ENCODE measurements at places on chromosomes 4 and X.
A peak's percentile ranks its signal among the peaks of the same experiment; 100 is the strongest.

GRCh38 chr4:121484633-121485032 lies 103.8 kb upstream of the QRFPR start:
- H3K27me3 ChIP-seq: peaks cover 45% of the 10 kb centered on the region
- peaks cover 3% of the 10 kb centered on the region for H3K36me3 ChIP-seq
- H3K4me1 ChIP-seq: no peaks in the 10 kb centered on the region
- H3K27ac ChIP-seq: no peak overlapping the region
- DNase-seq: no peak

DNA sequence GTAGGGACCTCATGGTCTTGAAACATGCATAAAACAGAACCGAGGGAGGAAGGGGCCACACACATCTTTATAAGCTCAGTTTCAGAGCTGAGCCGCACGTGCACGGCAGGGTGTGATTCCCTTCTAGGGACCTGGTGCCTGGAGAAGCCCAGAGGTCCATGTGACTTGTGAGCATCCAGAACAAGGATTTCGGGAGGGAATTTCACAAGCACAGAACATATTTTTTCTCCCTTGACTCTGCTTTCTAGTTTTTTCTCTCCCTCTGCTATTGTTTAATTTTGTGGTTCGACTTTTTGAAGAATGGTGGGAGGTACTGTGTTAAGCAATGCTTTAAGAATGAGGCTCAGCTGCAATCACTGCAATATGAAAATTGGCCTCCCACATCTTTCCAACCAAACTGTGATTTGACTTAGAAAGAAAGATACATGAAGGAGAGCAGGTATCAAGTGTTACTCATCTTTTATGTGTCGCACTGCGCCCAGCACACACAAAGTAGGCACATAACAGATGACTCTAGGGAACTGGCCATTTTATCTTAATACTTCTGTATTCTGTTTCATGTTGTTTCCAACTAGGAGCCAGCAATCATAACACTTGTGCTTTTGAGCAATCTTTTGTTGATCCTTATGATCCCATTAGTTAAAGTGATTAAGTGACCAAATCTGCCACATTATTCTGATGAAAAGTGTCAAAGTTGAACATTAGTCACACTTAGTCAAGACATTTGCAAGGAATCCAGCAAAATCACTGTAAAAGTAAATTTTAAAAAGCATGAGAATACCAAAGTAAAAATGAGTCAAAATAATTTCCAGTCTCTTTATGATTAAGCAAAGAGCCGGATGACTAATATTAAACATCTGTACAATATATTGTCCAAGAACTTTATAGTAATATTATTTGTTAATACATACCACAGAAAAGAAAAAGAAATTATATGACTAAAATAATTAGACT lies 86.4 kb downstream of the SHISA3 start:
- DNase-seq: no peak
- H3K4me1 ChIP-seq: peaks cover 16% of the 10 kb centered on the region
- H3K27me3 ChIP-seq: no peaks in the 10 kb centered on the region
- peaks cover 20% of the 10 kb centered on the region for H3K36me3 ChIP-seq
- H3K27ac ChIP-seq: peak overlapping the region; percentile 42

- H3K36me3 ChIP-seq: peaks cover 19% of the 10 kb centered on the region
- H3K4me3 ChIP-seq: no peak overlapping the region
- H3K27me3 ChIP-seq: no peaks in the 10 kb centered on the region
Observed at GRCh38 chr4:38314663-38315062, 349.3 kb upstream of the KLF3 start.

DNA sequence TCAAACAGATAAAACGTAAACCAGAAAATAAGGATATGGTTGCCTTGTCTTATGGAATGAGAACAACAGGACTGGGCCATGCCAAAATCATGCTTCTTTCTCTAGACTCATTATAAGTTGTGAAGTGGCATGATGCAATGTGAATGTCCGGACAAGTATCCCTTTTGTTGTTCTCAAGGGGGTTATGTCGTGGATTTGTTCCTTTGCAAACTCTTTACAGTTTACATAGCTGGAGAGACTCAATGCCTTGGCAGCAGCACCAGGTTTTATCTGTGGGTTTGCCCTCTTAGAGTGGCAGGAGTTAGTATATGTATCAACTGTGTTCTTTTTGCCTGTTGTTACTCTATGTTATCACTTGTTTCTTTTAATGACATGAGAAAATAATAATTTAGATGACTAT lies 41.4 kb downstream of the SPRY1 start:
- peaks cover 3% of the 10 kb centered on the region for H3K36me3 ChIP-seq
- no peak overlapping the region for H3K4me3 ChIP-seq
- no peaks in the 10 kb centered on the region for H3K4me1 ChIP-seq

DNA sequence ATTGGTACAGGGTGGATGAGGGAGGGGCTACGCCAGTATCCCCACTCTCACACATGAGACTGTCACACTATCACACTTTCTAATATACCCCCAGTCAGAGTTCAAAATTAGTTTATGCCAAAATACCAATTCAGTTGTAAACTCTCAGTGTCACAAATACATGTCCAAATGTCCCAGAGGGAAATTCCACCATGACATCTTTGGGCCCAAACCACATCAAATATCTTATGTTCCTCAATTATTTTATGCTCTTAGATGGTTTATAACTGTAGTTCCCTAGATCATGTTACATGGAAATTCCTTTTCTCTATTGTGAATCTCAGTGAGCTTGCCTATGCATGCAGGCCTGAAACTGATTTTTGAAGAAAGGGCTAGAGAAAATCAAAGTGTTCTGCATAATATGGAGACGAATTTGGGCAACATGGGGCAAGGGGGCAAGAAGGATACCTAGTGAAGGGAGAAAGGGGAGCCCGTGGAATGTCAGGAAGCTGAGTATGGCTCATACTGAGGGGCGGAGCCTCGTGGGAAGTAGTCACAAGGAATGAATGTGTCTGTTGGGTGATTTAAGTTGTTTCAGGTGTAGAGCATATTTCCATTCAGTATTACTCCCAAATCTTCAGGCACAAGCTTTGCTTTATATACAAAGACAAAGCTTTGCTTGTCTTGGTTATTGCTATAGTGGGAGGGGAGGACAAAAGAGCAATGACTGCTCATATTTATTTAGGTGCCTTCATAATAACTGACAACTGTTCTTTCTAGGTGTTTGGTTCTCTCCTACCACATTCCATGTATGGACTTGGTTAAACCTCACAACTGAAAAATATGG lies 40.8 kb downstream of the CLNK start:
- peaks cover 7% of the 10 kb centered on the region for H3K27me3 ChIP-seq
- no peaks in the 10 kb centered on the region for H3K4me1 ChIP-seq
- H3K4me3 ChIP-seq: no peak overlapping the region
- no peak overlapping the region for H3K27ac ChIP-seq
- no peaks in the 10 kb centered on the region for H3K36me3 ChIP-seq
- DNase-seq: no peak

- peaks cover 26% of the 10 kb centered on the region for H3K36me3 ChIP-seq
- H3K27me3 ChIP-seq: no peaks in the 10 kb centered on the region
- DNase-seq: peak; percentile 54
- peak overlapping the region; percentile 92 for H3K27ac ChIP-seq
- H3K4me1 ChIP-seq: peaks cover 13% of the 10 kb centered on the region
Observed at GRCh38 chrX:154457491-154458115, 478 bp upstream of the PLXNA3 start.

GRCh38 chrX:68822641-68823410 lies 6.0 kb upstream of the EFNB1 start:
- H3K27ac ChIP-seq: no peak overlapping the region
- H3K27me3 ChIP-seq: no peaks in the 10 kb centered on the region
- no peak overlapping the region for H3K4me3 ChIP-seq
- no peak for DNase-seq

- peaks cover 12% of the 10 kb centered on the region for H3K27me3 ChIP-seq
- peaks cover 3% of the 10 kb centered on the region for H3K36me3 ChIP-seq
- DNase-seq: no peak
- no peak overlapping the region for H3K27ac ChIP-seq
- peaks cover 5% of the 10 kb centered on the region for H3K4me1 ChIP-seq
Observed at GRCh38 chr4:7427831-7428260, 6.9 kb downstream of the PSAPL1 start.

DNA sequence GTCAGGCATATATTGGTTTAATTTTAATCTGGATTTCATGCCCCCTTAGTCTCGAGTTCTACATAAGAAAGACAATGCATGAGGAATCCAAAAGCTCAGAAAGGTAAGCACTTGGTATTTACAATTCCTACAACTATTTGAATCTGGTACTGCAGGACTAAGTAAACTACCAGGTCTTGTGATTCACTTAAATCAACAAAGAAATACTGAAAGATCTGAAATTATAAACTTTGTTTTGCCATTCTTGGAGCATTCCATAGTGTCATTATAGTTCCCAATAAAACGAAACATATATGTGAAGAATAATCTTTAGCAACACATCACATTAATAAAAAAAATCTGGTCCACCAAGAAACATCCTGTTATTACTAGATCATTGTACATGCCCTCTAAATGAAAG lies 482.3 kb downstream of the ANKRD50 start:
- H3K27ac ChIP-seq: no peak overlapping the region
- H3K4me1 ChIP-seq: no peaks in the 10 kb centered on the region
- H3K4me3 ChIP-seq: no peak overlapping the region
- H3K27me3 ChIP-seq: no peaks in the 10 kb centered on the region

- no peak for DNase-seq
- H3K27me3 ChIP-seq: no peaks in the 10 kb centered on the region
- no peak overlapping the region for H3K27ac ChIP-seq
- no peak overlapping the region for H3K4me3 ChIP-seq
- H3K36me3 ChIP-seq: no peaks in the 10 kb centered on the region
- H3K4me1 ChIP-seq: no peaks in the 10 kb centered on the region
Observed at GRCh38 chrX:143306991-143307937, 210.0 kb downstream of the SPANXN3 start.

GRCh38 chrX:47311932-47312774 lies 58.2 kb upstream of the ZNF157 start:
- H3K36me3 ChIP-seq: no peaks in the 10 kb centered on the region
- H3K27me3 ChIP-seq: no peaks in the 10 kb centered on the region
- peak; percentile 18 for DNase-seq
- no peaks in the 10 kb centered on the region for H3K4me1 ChIP-seq

- H3K27me3 ChIP-seq: no peaks in the 10 kb centered on the region
- no peak overlapping the region for H3K4me3 ChIP-seq
- H3K36me3 ChIP-seq: no peaks in the 10 kb centered on the region
Observed at GRCh38 chr4:93394545-93395081, 433.9 kb upstream of the ATOH1 start.

DNA sequence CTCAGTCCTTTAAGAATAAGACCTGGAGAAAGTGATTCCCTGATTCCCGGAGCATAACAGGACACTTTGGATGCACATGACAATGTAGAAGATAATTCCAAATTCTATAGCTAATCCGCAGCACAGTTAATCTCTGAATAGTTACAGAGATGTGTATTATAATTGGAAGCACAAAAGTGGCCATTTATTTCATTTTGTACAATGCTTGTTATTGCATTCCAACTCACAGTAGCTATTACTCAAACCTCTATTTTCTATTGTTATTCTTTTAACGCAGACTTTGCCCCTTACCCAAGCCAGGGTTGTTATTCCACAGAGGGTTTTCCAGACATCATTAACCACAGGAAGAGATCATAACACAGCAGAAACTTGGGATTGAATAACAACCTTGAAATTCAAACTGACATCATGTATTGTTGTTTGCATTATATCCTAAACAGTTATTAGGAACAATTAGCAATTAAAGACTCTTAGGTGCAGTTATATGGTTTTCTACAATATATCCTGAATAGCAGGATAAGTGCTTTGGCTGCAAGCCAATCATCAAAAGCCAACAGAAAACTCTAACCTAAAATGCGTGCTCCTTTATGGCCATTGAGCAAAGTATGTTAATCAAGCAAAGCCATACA lies 984.0 kb upstream of the TENM3 start:
- no peaks in the 10 kb centered on the region for H3K4me1 ChIP-seq
- no peaks in the 10 kb centered on the region for H3K27me3 ChIP-seq
- no peak overlapping the region for H3K27ac ChIP-seq
- H3K4me3 ChIP-seq: no peak overlapping the region
- DNase-seq: no peak

GRCh38 chr4:81470456-81471297 lies 1.0 kb downstream of the RASGEF1B start:
- peak; percentile 37 for DNase-seq
- H3K4me1 ChIP-seq: peaks cover 32% of the 10 kb centered on the region
- peaks cover 39% of the 10 kb centered on the region for H3K36me3 ChIP-seq
- peak overlapping the region; percentile 93 for H3K4me3 ChIP-seq
- H3K27me3 ChIP-seq: no peaks in the 10 kb centered on the region

DNA sequence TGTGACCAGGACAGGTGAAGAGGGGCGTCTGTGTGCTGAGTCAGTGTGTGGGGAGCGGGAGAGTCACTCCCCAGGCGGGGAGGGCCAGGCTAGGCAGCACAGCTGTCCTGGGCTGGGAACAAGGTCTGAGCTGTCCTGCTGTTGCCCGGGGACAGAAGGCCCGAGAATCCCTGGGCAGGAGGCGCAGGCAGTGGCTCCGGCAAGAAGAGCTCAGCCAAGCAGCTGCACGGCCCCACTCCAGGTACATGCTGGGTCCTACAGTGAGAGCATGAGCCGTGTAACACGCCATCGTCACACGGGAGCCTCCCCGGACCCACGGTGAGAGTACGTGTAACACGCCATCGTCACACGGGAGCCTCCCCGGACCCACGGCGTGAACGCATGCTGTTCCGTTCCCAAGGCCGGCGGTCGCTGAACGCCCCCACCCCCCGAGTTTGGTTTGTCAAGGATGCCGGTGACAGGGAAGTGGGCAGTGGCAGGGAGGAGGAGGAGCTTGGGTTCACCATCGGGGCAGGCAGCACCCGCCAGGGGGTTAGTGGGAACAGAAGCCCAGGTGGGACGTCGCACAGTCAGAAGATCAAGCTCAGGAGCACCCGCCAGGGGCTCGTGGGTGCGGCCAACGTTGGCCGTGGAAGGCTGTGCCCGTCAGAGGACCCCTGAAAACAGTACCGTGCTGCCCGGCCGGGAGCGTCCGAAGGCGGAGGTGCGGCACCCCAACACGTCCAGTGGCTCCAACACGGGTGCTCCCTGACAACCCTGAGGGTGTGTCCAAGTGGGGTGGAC lies 15.6 kb downstream of the PPP2R3B start:
- H3K4me1 ChIP-seq: peaks cover 26% of the 10 kb centered on the region
- no peaks in the 10 kb centered on the region for H3K36me3 ChIP-seq
- H3K4me3 ChIP-seq: peak overlapping the region; percentile 57

DNA sequence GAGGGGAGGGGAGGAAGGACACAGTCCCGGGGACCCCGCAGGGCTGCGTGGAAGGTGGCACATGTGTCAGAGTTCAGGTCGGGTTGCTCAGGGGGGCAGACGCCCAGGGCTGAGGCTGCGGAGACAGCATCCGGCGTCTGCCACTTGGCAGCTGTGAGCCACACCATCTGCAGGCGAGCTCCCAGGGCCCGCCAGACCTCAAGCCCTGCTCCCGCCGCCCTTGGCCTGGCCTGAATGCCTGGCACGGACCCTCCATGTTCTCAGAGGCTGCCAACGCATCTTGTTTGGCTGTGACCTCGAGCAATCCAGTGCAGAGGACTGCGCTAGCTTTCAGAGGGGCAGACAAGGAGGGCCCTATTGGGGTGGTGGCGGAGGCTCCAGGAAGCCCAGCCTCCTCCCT lies 5.1 kb downstream of the BGN start:
- H3K27ac ChIP-seq: no peak overlapping the region
- no peaks in the 10 kb centered on the region for H3K36me3 ChIP-seq
- no peaks in the 10 kb centered on the region for H3K27me3 ChIP-seq
- no peak for DNase-seq
- H3K4me1 ChIP-seq: no peaks in the 10 kb centered on the region

- no peaks in the 10 kb centered on the region for H3K36me3 ChIP-seq
- no peaks in the 10 kb centered on the region for H3K27me3 ChIP-seq
- H3K4me1 ChIP-seq: no peaks in the 10 kb centered on the region
- no peak overlapping the region for H3K27ac ChIP-seq
Observed at GRCh38 chrX:148270499-148270898, 229.9 kb upstream of the AFF2 start.

GRCh38 chr4:60759518-60760245 lies 440.4 kb upstream of the ADGRL3 start:
- peaks cover 3% of the 10 kb centered on the region for H3K4me1 ChIP-seq
- DNase-seq: no peak
- H3K4me3 ChIP-seq: no peak overlapping the region
- no peaks in the 10 kb centered on the region for H3K36me3 ChIP-seq
- no peaks in the 10 kb centered on the region for H3K27me3 ChIP-seq
- no peak overlapping the region for H3K27ac ChIP-seq
